ENCODE measurements at places on chromosomes 13 and 19. TPM values are rescaled to one million over a fixed set of nuclear protein-coding genes. Genes with fewer than 3 reads are reported as not detected.

DNA sequence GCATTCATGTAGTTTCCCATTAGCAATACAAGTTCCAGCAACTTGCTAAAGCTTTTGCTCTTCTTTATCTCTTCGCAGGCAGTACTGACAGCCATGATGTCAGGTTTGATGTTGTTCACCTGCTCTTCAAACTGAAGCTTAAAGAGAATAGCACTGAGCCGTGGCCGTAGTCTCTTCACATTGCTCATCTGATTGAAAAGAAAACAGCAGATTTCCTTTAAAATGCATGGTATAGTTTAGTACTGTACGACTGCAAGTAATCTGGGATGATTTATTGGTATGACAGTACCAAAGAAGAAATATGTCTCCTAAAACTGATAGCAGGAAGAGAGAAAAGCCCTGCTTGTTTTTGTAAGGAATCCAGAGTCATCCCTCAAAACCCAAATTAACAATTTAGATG lies 284.4 kb downstream of the DIAPH3 start:
- no peaks in the 10 kb centered on the region for H3K36me3 ChIP-seq
- no peaks in the 10 kb centered on the region for H3K27me3 ChIP-seq
- no peak for DNase-seq
- no peak overlapping the region for H3K4me3 ChIP-seq
- H3K4me1 ChIP-seq: no peaks in the 10 kb centered on the region

Gene RSPH6A
- total RNA-seq: not detected

DNA sequence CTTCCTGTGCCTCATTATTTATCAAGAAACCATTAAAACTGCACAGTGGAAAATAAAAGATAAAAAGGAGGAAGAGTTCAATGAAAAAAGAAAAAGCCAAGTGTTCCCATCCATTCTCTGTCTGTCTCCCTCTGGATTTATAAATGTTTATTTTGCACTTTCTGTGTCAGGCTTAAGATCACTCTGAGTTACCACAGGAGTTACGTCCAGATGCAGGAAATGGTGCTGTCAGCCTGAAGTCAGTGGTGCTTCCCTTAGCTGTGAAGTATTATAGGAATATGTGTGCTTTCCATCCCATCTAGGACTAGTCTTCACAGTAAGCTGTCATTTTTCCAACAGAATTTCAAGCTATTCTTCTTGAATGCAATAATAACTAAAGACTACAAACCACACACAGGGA lies 420.2 kb downstream of the KCTD12 start:
- no peaks in the 10 kb centered on the region for H3K27me3 ChIP-seq
- no peak for DNase-seq
- H3K36me3 ChIP-seq: no peaks in the 10 kb centered on the region
- H3K4me3 ChIP-seq: no peak overlapping the region
- no peak overlapping the region for H3K27ac ChIP-seq

GRCh38 chr19:13621413-13621812 lies 115.1 kb upstream of the CACNA1A start:
- H3K27me3 ChIP-seq: no peaks in the 10 kb centered on the region
- no peak for DNase-seq
- no peak overlapping the region for H3K4me3 ChIP-seq

Gene CLDN10
- total RNA-seq: not detected

Gene TMEM150B
- total RNA-seq: not detected

GRCh38 chr13:99220199-99220935 lies 19.7 kb downstream of the UBAC2 start:
- no peak overlapping the region for H3K27ac ChIP-seq
- no peaks in the 10 kb centered on the region for H3K36me3 ChIP-seq
- H3K4me3 ChIP-seq: no peak overlapping the region
- no peaks in the 10 kb centered on the region for H3K27me3 ChIP-seq
- DNase-seq: no peak

DNA sequence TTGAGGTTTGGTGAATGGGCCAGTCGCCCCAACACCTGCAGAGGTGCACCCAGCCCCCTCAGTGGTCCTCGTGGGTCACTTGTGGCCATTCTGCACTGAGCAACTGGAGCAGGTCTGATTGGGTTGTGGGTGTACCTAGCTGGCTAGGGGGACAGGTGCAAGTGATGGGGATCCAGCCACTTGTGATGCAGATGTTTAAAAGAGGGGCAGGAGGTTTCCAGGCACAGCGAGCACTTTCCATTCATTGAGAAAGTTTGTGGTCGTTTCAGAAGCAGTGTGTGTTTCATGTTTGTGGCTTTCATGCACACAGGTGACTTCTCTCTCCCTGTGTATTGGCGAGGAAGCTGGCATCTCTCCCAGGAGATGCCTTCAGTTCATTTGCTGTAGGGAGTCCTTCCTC lies 34.7 kb downstream of the TSSK6 start:
- H3K4me1 ChIP-seq: peaks cover 18% of the 10 kb centered on the region
- DNase-seq: no peak
- no peak overlapping the region for H3K4me3 ChIP-seq
- no peaks in the 10 kb centered on the region for H3K27me3 ChIP-seq

DNA sequence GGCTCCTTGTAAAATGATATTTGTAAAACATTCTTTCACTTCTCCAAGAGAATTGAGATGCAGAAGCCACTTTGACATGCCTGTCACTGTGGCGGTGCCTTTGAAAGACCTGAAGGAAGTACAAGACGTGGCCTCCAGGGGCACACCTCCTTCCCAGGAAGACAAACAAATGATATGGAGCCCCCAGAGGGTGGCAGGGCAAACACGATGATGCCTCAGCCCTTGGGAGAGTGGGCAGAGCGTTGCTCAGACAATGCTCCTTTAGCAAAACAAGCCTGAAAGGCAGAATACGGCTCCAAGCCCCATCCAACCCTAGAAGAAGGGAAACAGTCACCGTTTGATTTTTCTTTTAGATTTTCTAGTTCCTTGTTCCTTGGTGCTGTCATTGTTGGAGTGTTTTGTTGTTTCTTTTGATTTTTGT lies 9.2 kb upstream of the ATP12A start:
- H3K27ac ChIP-seq: peak overlapping the region; percentile 67
- no peak overlapping the region for H3K4me3 ChIP-seq
- peaks cover under 1% of the 10 kb centered on the region for H3K27me3 ChIP-seq
- peak; percentile 65 for DNase-seq
- no peaks in the 10 kb centered on the region for H3K4me1 ChIP-seq

GRCh38 chr13:20185366-20186056 lies 7.2 kb downstream of the GJB2 start:
- no peak for DNase-seq
- H3K4me1 ChIP-seq: no peaks in the 10 kb centered on the region
- no peak overlapping the region for H3K4me3 ChIP-seq

GRCh38 chr13:112710855-112711527 lies 21.2 kb downstream of the ATP11A start:
- DNase-seq: peak; percentile 24
- peaks cover 23% of the 10 kb centered on the region for H3K4me1 ChIP-seq
- H3K36me3 ChIP-seq: no peaks in the 10 kb centered on the region
- H3K27me3 ChIP-seq: no peaks in the 10 kb centered on the region
- H3K4me3 ChIP-seq: peak overlapping the region; percentile 7

Gene FFAR2
- total RNA-seq: not detected

Gene CCDC9
- total RNA-seq: 55.4 TPM

Measured in stomach (tissue), 19 donors.